ENCODE measurements at places on chromosomes 5 and 9.

- no peak for DNase-seq
Observed at GRCh38 chr5:15968993-15969392, 210.6 kb downstream of the MARCHF11 start.

DNA sequence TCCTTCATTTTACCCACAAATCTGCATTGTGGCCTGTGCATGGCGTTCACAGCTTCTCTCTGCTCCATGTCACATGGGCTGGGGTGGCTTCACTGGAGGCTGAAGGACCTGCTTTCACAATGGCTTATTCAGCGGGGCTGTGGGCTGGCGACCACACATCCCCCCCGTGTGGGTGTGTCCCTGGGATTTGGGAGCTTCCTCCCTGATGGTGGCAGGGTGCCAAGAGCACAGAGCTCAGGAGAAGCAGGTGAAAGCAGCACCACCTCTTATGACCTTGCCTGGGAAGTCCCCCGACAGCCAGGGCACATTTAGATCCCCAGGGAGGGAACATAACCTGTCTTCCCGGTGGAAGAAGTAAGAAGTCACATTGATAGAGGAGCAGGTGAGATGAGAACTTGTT, 5.0 kb upstream of the MED10 start:
- DNase-seq, result no peak

DNA sequence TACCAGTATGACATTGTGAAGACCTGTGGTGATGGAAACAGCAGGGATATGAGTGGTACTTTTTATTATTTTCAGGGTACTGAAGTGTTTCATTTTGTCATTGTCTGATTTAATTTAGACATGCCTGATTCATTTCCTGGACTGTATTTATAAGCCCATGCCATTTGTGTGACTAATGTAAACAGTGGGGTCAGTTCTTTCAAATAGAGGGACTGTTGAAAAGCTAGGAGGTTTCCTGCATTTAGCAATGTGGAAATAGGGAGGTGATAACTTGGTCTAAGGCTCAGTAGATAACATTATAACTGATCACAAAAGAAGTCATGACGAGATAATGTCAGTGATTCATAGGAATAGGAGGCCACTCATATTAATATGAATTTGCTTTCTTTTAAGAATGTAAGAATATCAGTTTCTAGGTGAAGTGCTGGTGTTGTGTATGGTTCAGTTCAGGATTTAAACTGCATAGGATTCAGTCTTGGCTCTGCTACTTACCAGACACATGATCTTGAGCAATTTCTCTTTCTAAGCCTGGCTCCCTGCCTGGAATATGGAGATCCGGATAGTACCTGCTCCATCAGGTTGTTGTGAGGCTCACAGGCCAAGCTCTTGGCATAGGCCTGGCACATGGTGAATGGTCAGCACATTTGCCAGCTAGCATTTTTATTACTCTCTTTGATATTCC, 7.5 kb downstream of the RASGRF2 start:
- DNase-seq, result peak; percentile 95

DNA sequence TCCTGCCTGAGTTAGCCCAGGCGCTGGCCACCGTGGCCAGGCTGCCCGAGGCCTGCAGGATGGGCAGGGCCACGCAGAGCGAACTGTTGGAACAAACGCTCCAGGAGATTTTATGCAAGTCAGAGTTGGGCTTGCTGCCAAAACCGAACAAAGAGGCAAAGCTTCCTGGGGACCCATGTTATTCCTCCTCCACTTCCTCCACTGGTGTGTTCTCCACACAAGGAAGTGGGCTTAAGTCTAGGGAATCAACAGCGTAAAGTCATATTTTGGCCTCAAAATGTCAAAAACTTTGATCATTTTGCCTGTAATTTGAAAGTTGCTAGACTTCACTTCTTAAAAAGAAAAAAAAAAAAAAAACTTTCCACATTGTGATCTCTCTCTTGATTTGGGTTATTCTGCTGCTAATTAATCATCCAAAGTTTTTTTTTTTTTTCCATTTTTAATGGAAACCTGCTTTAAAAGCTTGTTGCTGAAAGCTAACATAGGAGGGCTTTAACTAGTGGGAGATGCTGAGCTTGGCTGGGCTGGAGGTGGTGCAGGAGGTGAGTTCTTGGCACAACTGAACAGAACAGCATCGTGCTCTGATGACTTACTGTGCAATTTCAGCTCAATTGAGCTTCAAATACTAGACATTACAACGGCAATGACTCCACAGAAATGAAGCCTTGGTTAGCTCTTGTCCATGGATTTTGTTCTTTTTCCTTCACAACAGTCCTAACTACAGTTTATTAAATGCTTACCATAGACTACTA, 73.0 kb downstream of the PTPDC1 start:
- DNase-seq, result peak; percentile 85

GRCh38 chr9:96408409-96409280, 9.5 kb downstream of the ZNF367 start:
- DNase-seq, result no peak

DNA sequence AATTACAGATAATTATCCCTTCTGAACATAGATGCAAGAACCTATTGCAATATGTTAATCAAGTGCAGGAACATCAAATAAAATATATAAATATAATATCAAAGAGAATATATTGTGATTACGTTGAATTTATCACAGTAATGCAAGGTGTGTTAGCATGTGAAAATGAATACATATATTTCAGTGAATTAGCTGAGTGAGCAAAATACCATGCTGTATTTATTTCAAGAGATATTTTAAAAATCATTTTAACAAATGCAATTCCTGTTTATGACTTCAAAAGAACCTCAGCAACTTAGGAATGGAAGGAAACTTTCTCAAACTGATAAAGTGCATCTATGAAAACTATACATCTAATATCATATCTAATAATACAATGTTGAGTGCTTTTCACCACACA, 856.9 kb upstream of the PTPRD start:
- DNase-seq, result no peak

- DNase-seq, result no peak
Observed at GRCh38 chr9:25994605-25995004, 316.4 kb upstream of the TUSC1 start.

GRCh38 chr5:63263411-63263810, 684.8 kb downstream of the LRRC70 start:
- peak; percentile 39 for DNase-seq

- DNase-seq, result no peak
Observed at GRCh38 chr5:74629326-74629725, 11.2 kb downstream of the ENC1 start.

DNA sequence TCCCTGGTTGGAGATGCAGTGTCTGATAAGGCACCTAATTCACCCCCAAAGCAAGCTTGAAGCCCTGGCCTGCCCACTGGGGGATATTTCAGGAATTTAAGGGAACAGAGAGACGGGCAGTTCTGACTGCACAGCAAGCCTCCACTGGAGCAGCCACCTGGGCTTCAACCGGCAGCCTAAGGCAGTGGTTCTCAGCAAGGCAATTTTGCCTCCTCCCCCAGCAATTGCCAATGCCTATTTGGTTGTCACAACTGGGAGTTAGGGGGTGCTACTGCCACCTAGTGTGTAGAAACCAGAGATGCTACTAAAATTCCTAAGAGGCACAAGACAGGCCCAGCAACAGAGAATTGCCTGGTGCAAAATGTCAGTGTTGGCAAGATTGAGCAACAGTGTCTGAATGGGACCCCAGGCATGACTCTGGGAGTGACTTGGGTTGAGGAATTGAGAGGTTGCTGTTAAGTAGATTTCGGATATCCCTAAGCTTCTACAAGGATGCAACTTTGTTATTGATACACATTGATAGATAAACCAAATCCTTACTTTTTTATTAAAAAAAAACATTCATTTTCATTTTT, 58.7 kb upstream of the CTSL start:
- peak; percentile 21 for DNase-seq

- DNase-seq, result peak; percentile 95
Observed at GRCh38 chr5:67301285-67301903, 104.8 kb upstream of the CD180 start.

DNA sequence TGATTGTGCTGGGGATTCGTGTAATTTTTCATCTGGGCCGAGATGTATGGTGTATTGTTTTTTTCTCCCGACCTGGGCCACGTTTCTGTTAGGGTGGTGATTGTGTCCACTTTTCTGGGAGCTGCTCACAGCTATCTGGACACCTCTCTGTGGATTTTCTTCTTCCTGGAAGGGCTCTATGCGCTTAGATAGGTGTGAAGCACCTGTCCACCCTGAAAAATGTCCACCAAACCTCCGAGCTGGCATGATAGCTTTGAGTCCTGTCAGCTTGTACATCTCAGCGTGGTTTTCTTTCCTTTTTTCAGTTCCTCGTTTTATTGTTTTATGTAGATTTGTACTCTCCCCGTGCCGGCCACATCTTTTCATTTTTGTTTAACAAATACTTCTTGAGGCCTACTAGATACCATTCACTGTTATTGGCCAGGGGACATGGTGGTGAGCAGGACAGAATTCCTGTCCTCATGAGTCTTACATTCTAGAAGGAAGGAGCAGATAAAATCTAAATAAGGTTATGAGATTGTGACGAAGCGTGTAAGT, 1.1 kb downstream of the UGCG start:
- no peak for DNase-seq

DNA sequence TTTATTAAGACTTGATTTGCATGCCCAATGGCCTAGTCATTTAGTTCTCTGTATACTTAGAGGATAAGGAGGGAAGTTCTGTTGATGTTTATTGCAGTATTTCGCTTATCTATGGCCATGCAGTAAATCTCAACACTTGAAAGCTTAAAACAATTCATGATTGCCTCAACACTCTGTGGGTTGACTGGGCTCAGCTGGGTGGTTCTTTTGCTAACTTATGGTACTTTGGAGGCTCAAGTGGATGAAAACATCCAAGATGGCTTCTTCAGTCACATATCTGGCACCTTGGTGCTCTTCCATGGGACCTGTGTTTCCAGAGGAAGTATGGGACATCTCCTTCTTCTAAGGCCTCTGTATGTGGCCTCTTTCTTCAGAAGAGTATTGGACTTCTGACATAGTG, 10.3 kb upstream of the ROR2 start:
- DNase-seq, result no peak

DNA sequence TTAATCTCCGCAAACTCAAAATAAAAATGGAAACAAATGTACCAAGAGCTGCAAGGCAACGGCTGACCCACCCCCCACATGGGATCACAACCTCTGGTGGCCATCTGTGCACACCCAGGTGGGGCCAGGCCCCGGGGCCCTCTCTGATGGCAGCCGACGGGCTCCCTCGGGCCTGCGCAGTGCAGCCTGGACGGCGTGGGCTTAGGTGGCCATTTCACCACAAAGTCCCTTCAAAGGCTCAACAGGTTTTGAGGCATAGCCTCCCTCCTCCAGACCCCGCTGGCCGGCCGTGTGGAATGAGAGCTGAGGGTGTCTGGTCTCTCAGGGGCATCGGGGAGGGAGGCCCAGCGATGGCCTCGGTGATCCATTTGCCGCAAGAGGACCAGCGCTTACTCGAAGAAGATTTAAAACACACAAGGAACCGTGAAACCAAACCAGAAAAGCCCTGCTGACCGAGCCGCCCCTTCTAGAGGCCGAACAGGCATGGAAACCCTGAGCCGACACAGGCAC, 42.7 kb upstream of the CEP72 start:
- DNase-seq, result no peak

GRCh38 chr9:106421772-106422171, 441.2 kb upstream of the ZNF462 start:
- no peak for DNase-seq

GRCh38 chr5:132853790-132854189, 12.5 kb downstream of the GDF9 start:
- no peak for DNase-seq

GRCh38 chr5:113361701-113362100, 73.1 kb downstream of the TSSK1B start:
- no peak for DNase-seq

DNA sequence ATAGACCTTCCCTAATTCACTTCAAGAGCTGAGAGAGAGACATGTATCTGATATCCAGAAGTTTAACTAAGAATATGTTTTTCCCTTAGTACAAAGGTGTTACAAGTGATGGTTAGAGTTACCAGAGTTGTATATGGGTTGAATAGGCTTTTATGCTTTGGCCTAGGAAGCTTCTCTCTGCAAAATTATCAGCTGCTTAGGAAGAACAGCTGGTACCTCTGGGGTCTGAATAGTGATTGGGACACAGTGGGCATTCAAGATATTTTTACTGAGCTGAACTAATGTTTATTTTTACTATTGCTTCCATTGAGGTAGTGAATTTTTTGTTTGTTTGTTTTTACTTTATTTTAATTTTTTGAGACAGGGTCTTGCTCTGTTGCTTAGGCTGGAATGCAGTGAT, 67.6 kb upstream of the BASP1 start:
- no peak for DNase-seq

GRCh38 chr5:74251141-74252035, 389.1 kb downstream of the ENC1 start:
- peak; percentile 98 for DNase-seq

- DNase-seq, result peak; percentile 76
Observed at GRCh38 chr9:127520941-127521918, 69.9 kb downstream of the LRSAM1 start.

DNA sequence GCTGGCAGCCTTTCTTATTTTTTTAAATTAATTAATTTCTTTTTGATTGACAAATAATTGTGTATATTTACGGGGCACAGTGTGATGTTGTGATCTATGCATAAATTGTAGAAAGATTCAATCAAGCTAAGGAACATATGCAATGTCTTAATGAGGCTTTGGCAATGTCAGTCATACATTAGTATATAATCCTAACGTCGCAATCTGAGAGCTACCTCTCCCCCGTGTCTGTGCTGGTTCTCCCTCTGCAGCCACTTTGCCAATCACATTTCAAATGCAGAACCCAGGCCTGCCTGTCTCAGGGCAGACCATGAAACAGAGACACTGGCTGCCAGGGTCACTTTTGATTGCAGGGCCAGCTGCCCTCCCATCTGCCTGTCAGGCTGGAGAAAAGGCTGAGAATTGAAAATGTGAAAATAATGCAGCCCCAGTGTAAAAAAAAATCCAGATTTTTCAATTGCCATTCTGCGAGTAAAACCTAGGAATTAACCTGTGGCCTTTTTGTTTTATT, 56.3 kb downstream of the SLC24A2 start:
- no peak for DNase-seq

DNA sequence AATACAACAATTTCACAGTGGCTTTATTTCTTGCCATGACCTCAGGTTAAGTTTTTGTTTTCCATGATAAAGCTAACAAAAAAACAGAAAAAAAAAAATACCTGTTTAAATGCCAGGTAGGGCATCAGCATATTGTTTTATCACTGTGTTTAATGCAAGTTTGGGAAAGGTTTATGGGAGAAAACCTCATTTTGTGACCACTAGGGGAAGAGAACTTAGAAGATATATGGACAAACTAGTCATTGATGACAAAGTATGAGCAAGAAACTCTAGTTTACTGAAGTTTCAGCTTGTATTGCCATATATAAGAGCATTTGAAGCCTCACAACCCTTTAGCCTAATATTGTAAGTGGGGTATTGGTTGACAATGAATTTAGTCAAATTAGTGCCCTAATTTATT, 1431.4 kb upstream of the CDH18 start:
- no peak for DNase-seq
